ENCODE measurements at places on chromosomes 4 and X.

DNA sequence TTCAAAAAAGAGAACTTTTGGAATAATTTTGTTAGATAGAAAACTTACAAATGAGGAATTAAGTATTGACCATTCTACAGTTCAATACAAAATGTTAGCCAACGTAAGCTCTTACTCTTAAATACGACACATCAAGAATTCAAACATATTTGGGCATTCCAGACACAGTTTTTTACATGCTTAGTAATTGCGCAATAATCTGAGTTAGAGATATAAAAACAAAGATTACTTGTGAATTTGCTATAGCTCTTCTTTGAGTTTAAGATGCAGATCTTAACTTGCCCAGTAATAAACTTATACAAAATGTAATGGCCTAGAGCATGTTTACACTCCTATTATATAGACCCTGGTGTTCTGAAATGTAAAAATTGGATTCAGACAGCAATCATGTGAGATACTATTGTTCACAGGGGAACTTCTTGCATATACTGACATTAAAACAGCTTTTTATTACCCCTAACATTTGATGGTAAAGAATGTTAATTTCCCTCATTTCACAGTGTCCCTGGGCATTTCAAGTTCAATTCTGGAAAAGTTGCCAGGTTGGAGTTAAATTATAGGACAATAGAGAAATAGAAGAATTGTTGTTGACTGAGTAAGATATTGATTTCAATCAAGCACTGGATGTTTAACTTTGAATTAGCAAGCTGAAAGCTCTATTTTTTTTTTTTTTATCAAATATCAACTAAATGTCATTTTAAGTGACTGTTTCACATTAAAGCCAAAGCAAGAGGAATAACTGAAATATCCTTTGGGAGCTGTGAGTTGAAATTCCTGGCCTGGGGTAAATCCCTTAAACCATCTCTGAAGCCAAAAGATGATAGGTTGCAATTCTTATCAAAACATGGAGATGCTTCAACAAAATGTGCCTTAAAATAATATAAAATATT, 910 bp downstream of the HPGDS start:
- DNase-seq, result no peak

- DNase-seq, result no peak
Measured at GRCh38 chr4:71259280-71259679, 79.5 kb upstream of the SLC4A4 start.

DNA sequence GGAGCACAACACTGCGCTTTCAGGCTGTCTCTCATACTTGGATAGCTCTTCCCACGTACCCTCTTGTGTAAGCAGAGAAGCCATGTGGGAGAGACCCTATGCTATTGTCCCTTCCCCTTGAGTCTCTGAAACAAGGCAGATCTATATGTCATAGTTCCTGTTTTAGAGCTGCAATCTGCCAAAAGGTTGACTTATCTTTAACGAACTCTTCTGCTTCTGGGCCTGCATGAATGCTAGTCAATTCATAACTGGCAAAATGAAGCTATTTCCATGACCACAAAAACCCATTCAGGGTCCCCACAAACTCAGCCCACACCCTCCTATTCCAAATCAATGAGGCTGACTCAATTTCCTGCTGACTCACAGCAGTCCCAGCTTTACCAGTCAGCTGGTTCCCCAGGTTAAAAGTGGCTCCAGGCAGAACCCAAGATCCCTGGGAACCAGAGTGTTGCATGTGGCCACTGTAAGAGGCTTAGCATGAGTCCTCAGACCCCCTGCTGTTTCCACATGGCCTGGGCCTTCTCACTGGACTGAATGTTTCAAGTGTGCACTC, 25.3 kb upstream of the SOD3 start:
- no peak for DNase-seq

GRCh38 chrX:9953396-9953795, 13.8 kb upstream of the CLDN34 start:
- no peak for DNase-seq

GRCh38 chr4:4480205-4480604, 61.6 kb downstream of the STX18 start:
- no peak for DNase-seq
